ENCODE measurements at places on chromosomes 7 and 10. TPM values are rescaled to one million over a fixed set of nuclear protein-coding genes. Genes with fewer than 3 reads are reported as not detected.

ABI1 gene
- total RNA-seq: 93.6 TPM

ATP6V0A4 gene
- not detected for total RNA-seq

ASB15 gene
- total RNA-seq: not detected

CNPY1 gene
- total RNA-seq: not detected

ACSM6 gene
- total RNA-seq: not detected

ABCA13 gene
- total RNA-seq: 0.13 TPM

UNC5B gene
- total RNA-seq: 12.2 TPM

RBM20 gene
- 0.39 TPM for total RNA-seq

WNT2 gene
- total RNA-seq: not detected

GLI3 gene
- 20.2 TPM for total RNA-seq

All from articular chondrocyte of knee joint (primary cell).